Colonic mucosa (tissue), 4 donors: ENCODE measurements at places on chromosomes 6 and 20. TPM values are rescaled to one million over a fixed set of nuclear protein-coding genes. Genes with fewer than 3 reads are reported as not detected.

ADTRP gene
- 79.9 TPM for total RNA-seq

NOX3 gene
- total RNA-seq, result not detected

MYB gene
- total RNA-seq, result 67.2 TPM

OSBPL2 gene
- 102 TPM for total RNA-seq

HEBP2 gene
- total RNA-seq, result 93.6 TPM

TTK gene
- total RNA-seq, result 8.9 TPM

MAS1 gene
- not detected for total RNA-seq

LY6G6C gene
- total RNA-seq, result not detected

DEFB119 gene
- total RNA-seq, result not detected

CDC5L gene
- total RNA-seq, result 20.8 TPM

CYP39A1 gene
- 4.3 TPM for total RNA-seq

SLC23A2 gene
- total RNA-seq, result 4.6 TPM

SLC22A2 gene
- total RNA-seq, result not detected

RRAGD gene
- 2.0 TPM for total RNA-seq

ZKSCAN8 gene
- 7.6 TPM for total RNA-seq

RSPH9 gene
- total RNA-seq, result not detected

CPXM1 gene
- 1.1 TPM for total RNA-seq

F13A1 gene
- 49.4 TPM for total RNA-seq

DNAH8 gene
- total RNA-seq, result not detected

PPARD gene
- 38.1 TPM for total RNA-seq

RAB23 gene
- 21.1 TPM for total RNA-seq

LHFPL5 gene
- not detected for total RNA-seq

ZNF831 gene
- total RNA-seq, result 0.27 TPM

SLC17A3 gene
- total RNA-seq, result not detected

TCP11 gene
- not detected for total RNA-seq

CALHM6 gene
- 1.5 TPM for total RNA-seq

TTBK1 gene
- 0.48 TPM for total RNA-seq

OVOL2 gene
- total RNA-seq, result 22.8 TPM

SASH1 gene
- 14.9 TPM for total RNA-seq

TRIM40 gene
- 17.0 TPM for total RNA-seq

HTR1B gene
- total RNA-seq, result 0.32 TPM

PACRG gene
- total RNA-seq, result 1.7 TPM

CNR1 gene
- total RNA-seq, result 0.82 TPM

GSTA2 gene
- total RNA-seq, result 0.22 TPM
